Panc1 (cell line): ENCODE measurements at places on chromosomes 2 and 18. TPM values are rescaled to one million over a fixed set of nuclear protein-coding genes. Genes with fewer than 3 reads are reported as not detected.

BOLL gene
- total RNA-seq, result not detected

GRCh38 chr2:221465776-221466175 lies 106.3 kb downstream of the EPHA4 start:
- H3K4me3 ChIP-seq, result no peak overlapping the region
- H3K4me1 ChIP-seq, result no peaks in the 10 kb centered on the region
- H3K27me3 ChIP-seq, result no peaks in the 10 kb centered on the region
- no peak for DNase-seq

DNA sequence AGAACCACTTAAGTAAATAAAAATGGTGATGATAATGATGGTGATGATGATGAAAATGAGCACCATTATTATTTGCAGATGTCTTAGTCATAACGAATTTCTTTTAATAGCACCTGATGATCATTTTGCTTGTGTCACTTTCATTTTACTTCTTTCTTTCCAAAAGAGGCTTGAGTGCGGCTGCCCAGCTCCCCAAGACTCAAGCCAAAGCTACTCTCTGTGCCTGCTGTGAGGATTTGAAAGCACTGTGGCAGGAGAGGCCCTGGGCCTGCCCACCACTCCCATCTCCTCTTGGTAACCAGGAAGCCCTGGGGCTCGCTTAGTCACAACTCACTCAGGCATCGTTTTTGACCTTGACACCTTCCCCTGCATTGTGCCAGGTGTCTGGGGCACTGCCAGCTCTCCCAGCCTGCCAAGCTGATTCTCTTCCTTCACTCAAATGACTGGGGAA lies 41.2 kb downstream of the RPL37A start:
- H3K4me3 ChIP-seq, result no peak overlapping the region
- H3K27ac ChIP-seq, result no peak overlapping the region
- no peaks in the 10 kb centered on the region for H3K27me3 ChIP-seq

- H3K4me1 ChIP-seq, result no peaks in the 10 kb centered on the region
- no peaks in the 10 kb centered on the region for H3K27me3 ChIP-seq
- no peak overlapping the region for H3K27ac ChIP-seq
Measured at GRCh38 chr2:232336981-232337720, 41.4 kb upstream of the ALPP start.

FTCDNL1 gene
- total RNA-seq, result 2.8 TPM

DNA sequence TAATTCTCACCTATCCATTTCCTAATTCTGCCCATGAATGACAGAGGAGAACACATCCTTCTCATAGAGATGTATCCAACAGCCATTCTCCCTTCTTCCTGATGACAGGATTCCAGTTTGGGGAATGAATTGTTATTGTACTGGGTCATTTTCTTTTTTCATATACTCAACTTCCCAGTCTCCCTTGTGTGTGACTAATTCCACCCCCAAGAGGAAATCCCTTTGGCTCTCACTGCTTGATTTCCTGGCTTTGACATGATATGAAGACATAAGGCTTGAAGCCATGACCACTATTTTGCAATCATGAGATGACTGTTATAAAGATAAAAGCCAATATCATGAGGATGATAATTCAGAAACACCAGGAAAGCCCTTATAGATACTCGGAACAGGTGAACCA lies 384.7 kb upstream of the ACVR2A start:
- H3K27me3 ChIP-seq, result no peaks in the 10 kb centered on the region
- H3K4me1 ChIP-seq, result no peaks in the 10 kb centered on the region
- H3K36me3 ChIP-seq, result no peaks in the 10 kb centered on the region
- DNase-seq, result no peak

- H3K27me3 ChIP-seq, result no peaks in the 10 kb centered on the region
- no peaks in the 10 kb centered on the region for H3K4me1 ChIP-seq
- no peak for DNase-seq
- H3K4me3 ChIP-seq, result no peak overlapping the region
- H3K27ac ChIP-seq, result no peak overlapping the region
- no peaks in the 10 kb centered on the region for H3K36me3 ChIP-seq
Measured at GRCh38 chr2:214549946-214550345, 139.1 kb downstream of the VWC2L start.

GAD1 gene
- 12.5 TPM for total RNA-seq

- no peaks in the 10 kb centered on the region for H3K36me3 ChIP-seq
- no peaks in the 10 kb centered on the region for H3K27me3 ChIP-seq
- no peak for DNase-seq
- no peak overlapping the region for H3K27ac ChIP-seq
- H3K4me3 ChIP-seq, result no peak overlapping the region
Measured at GRCh38 chr2:169778446-169778845, 20.2 kb upstream of the SSB start.
